Endothelial cell of coronary artery (primary cell): ENCODE measurements at places on chromosomes 12 and 14. TPM values are rescaled to one million over a fixed set of nuclear protein-coding genes. Genes with fewer than 3 reads are reported as not detected.

CMTM5 gene
- total RNA-seq: not detected in 2 replicates

PDE3A gene
- total RNA-seq: 10.3 and 14.8 TPM in 2 replicates

CLEC7A gene
- 0.09 and 0.18 TPM in 2 replicates for total RNA-seq

FAM186B gene
- total RNA-seq: 0.09 TPM in 2 replicates

IRAK3 gene
- total RNA-seq: 5.6 and 9.4 TPM in 2 replicates

NEUROD4 gene
- total RNA-seq: not detected in 2 replicates

SLC2A14 gene
- total RNA-seq: under 0.01 TPM in 1 of 2 replicates, not detected in the other

LRRK2 gene
- 2.0 and 2.5 TPM in 2 replicates for total RNA-seq

PHETA1 gene
- 7.5 and 7.9 TPM in 2 replicates for total RNA-seq

GLT1D1 gene
- not detected in 2 replicates for total RNA-seq

CD163L1 gene
- total RNA-seq: 2.6 and 3.8 TPM in 2 replicates

FAM181A gene
- total RNA-seq: not detected in 2 replicates

TAC3 gene
- not detected in 2 replicates for total RNA-seq

LAG3 gene
- under 0.01 and 0.09 TPM in 2 replicates for total RNA-seq

PSME2 gene
- 101 and 105 TPM in 2 replicates for total RNA-seq

MGST1 gene
- total RNA-seq: 6.5 and 29.3 TPM in 2 replicates

TAS2R14 gene
- total RNA-seq: 1.6 and 2.7 TPM in 2 replicates

SDR9C7 gene
- not detected in 2 replicates for total RNA-seq

STAC3 gene
- total RNA-seq: 0.18 and 0.19 TPM in 2 replicates

CCDC196 gene
- total RNA-seq: not detected in 2 replicates

PLXNC1 gene
- 0.09 and 0.28 TPM in 2 replicates for total RNA-seq

TXNRD1 gene
- 411 and 1,023 TPM in 2 replicates for total RNA-seq

PLBD1 gene
- total RNA-seq: 0.09 TPM in 2 replicates

RPL10L gene
- total RNA-seq: not detected in 2 replicates

SLC5A8 gene
- not detected in 2 replicates for total RNA-seq

NACA gene
- total RNA-seq: 1,633 and 1,682 TPM in 2 replicates

ZNF740 gene
- total RNA-seq: 13.7 and 14.9 TPM in 2 replicates
